Uterine smooth muscle cell (primary cell): ENCODE measurements at places on chromosomes 4 and X. TPM values are rescaled to one million over a fixed set of nuclear protein-coding genes. Genes with fewer than 3 reads are reported as not detected.

H2BW2 gene
- not detected in 2 replicates for total RNA-seq

MAP3K15 gene
- 0.11 and 0.12 TPM in 2 replicates for total RNA-seq

ARMCX1 gene
- total RNA-seq: 68.4 and 69.9 TPM in 2 replicates

FAM47C gene
- total RNA-seq: not detected in 2 replicates

SPATA18 gene
- total RNA-seq: 4.4 and 14.0 TPM in 2 replicates

MAPK10 gene
- 21.1 and 23.4 TPM in 2 replicates for total RNA-seq

TRPC5OS gene
- total RNA-seq: not detected in 2 replicates

SGMS2 gene
- 96.4 and 118 TPM in 2 replicates for total RNA-seq

GPR173 gene
- total RNA-seq: 2.5 and 3.1 TPM in 2 replicates

NHS gene
- 2.3 and 4.6 TPM in 2 replicates for total RNA-seq

NDP gene
- total RNA-seq: 0.87 and 2.8 TPM in 2 replicates

SMR3A gene
- total RNA-seq: not detected in 2 replicates

SRPK3 gene
- 0.44 and 1.7 TPM in 2 replicates for total RNA-seq

BMPR1B gene
- 1.1 and 3.0 TPM in 2 replicates for total RNA-seq

SHOX gene
- not detected in 2 replicates for total RNA-seq

ANOS1 gene
- total RNA-seq: 7.9 and 12.5 TPM in 2 replicates

WDR13 gene
- 87.4 and 109 TPM in 2 replicates for total RNA-seq

WAS gene
- total RNA-seq: 0.22 and 0.25 TPM in 2 replicates

SOX3 gene
- not detected in 2 replicates for total RNA-seq

TFE3 gene
- total RNA-seq: 42.5 and 42.7 TPM in 2 replicates

LYAR gene
- total RNA-seq: 14.0 and 28.7 TPM in 2 replicates

TRMT10A gene
- total RNA-seq: 10.7 and 12.6 TPM in 2 replicates

TMPRSS11B gene
- not detected in 2 replicates for total RNA-seq

POU3F4 gene
- not detected in 2 replicates for total RNA-seq

TMEM154 gene
- 10.0 and 15.4 TPM in 2 replicates for total RNA-seq

CTAG1A gene
- not detected in 2 replicates for total RNA-seq

SLC39A8 gene
- 8.1 and 9.1 TPM in 2 replicates for total RNA-seq

ARX gene
- not detected in 2 replicates for total RNA-seq

APELA gene
- not detected in 2 replicates for total RNA-seq

CYSLTR1 gene
- 0.11 TPM in 1 of 2 replicates, not detected in the other for total RNA-seq

PAGE2 gene
- not detected in 2 replicates for total RNA-seq

EREG gene
- total RNA-seq: 0.11 and 0.12 TPM in 2 replicates

MAGED2 gene
- total RNA-seq: 170 and 311 TPM in 2 replicates

COX18 gene
- 29.1 and 35.4 TPM in 2 replicates for total RNA-seq

GUCY1B1 gene
- 4.1 and 4.4 TPM in 2 replicates for total RNA-seq

FRMPD4 gene
- 0.33 and 0.62 TPM in 2 replicates for total RNA-seq

OPN1MW gene
- total RNA-seq: not detected in 2 replicates

TRIM75 gene
- not detected in 2 replicates for total RNA-seq

SLC6A14 gene
- not detected in 2 replicates for total RNA-seq
